ENCODE measurements at places on chromosomes 7 and 10. TPM values are rescaled to one million over a fixed set of nuclear protein-coding genes. Genes with fewer than 3 reads are reported as not detected.

The SPDYE8 gene
- total RNA-seq: not detected

The SLC16A12 gene
- 0.14 TPM for total RNA-seq

The ZNF467 gene
- total RNA-seq: 0.72 TPM

The MOGAT3 gene
- total RNA-seq: not detected

The CDH23 gene
- total RNA-seq: under 0.01 TPM

The TMEM213 gene
- not detected for total RNA-seq

Data from placental pericyte (primary cell).